ENCODE measurements at places on chromosomes 6 and 20.

DNA sequence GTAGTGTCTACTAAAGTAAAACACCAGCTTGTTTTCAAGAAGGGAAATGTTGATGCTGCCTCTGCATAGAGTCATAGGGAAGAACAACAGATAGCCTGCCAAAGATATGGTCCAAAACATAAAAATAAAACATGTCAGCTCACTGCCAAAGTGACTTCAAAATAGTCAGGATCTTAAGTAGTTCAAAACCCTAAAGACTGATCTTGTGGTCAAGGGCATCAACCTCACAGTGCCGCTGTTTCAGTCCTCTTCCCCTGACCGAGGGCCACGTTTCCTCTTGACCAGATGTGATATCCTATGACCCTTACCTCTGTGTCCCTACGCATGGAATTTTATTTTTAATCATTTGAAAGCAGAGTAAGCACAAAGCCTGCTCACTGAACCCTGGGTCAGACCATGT, 104.2 kb upstream of the CNKSR3 start:
- DNase-seq, result no peak

GRCh38 chr6:109062216-109062615, 32.4 kb downstream of the SESN1 start:
- no peak for DNase-seq

- no peak for DNase-seq
Measured at GRCh38 chr6:105691081-105691480, 288.2 kb upstream of the PREP start.

- DNase-seq, result no peak
Measured at GRCh38 chr6:56933650-56934049, 21.3 kb upstream of the BEND6 start.

DNA sequence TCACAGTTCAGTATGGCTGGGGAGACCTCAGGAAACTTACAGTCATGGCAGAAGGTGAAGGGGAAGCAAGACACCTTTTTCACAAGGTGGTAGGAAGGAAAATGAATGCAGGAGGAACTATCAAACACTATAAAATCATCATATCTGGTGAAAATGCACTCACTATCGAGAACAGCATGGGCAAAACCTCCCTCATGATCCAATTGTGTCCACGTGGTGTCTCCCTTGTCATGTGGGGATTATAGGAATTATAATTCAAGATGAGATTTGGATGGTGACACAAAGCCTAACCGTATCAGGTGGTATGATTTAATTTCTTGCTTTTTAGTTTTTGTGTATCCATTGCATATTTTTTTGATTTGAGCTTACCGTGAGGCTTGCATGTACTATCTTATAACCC, 133.2 kb upstream of the SYNCRIP start:
- DNase-seq, result no peak

GRCh38 chr20:8858181-8858787, 210.6 kb upstream of the PLCB4 start:
- DNase-seq, result no peak

- DNase-seq, result no peak
Measured at GRCh38 chr20:20210327-20210726, 157.6 kb upstream of the INSM1 start.

- DNase-seq, result no peak
Measured at GRCh38 chr6:15280028-15280427, 34.2 kb downstream of the JARID2 start.

Data from stimulated activated CD4-positive, alpha-beta T cell treated with anti-CD3 and anti-CD28 coated beads, TNF-alpha, amount 100 ng/mL, for 24 hours (primary cell).